WTC11 (cell line): ENCODE measurements at places on chromosomes 5 and 9. TPM values are rescaled to one million over a fixed set of nuclear protein-coding genes. Genes with fewer than 3 reads are reported as not detected.

GRCh38 chr9:133171161-133171961 is 7.6 kb upstream of the GBGT1 start:
- no peak for DNase-seq
- no peak overlapping the region for H3K4me3 ChIP-seq
- H3K36me3 ChIP-seq = no peaks in the 10 kb centered on the region
- H3K27me3 ChIP-seq = peaks cover 17% of the 10 kb centered on the region
- no peak overlapping the region for H3K27ac ChIP-seq

GRCh38 chr9:79616971-79617370 is 45.2 kb downstream of the TLE4 start:
- no peak overlapping the region for H3K4me3 ChIP-seq
- DNase-seq = no peak
- H3K27ac ChIP-seq = peak overlapping the region; percentile 25; the same call in 1 of the 2 replicates
- peaks cover 3% of the 10 kb centered on the region; the same call in 1 of the 2 replicates for H3K36me3 ChIP-seq

- no peak for DNase-seq
- no peak overlapping the region for H3K4me3 ChIP-seq
- H3K36me3 ChIP-seq = no peaks in the 10 kb centered on the region
- no peaks in the 10 kb centered on the region for H3K27me3 ChIP-seq
- no peak overlapping the region for H3K27ac ChIP-seq
These were observed 153.9 kb upstream of the MEF2C start for GRCh38 chr5:89036704-89037489.

- no peak overlapping the region for H3K4me3 ChIP-seq
- no peak overlapping the region for H3K27ac ChIP-seq
- peaks cover 11% of the 10 kb centered on the region; the same call in 1 of the 2 replicates for H3K36me3 ChIP-seq
- H3K4me1 ChIP-seq = no peaks in the 10 kb centered on the region
- no peak for DNase-seq
These were observed 111.6 kb downstream of the GALNT10 start for GRCh38 chr5:154302161-154302560.

- H3K36me3 ChIP-seq = no peaks in the 10 kb centered on the region
- DNase-seq = no peak
- H3K4me1 ChIP-seq = no peaks in the 10 kb centered on the region
- H3K4me3 ChIP-seq = no peak overlapping the region
- H3K27me3 ChIP-seq = no peaks in the 10 kb centered on the region
These were observed 21.4 kb downstream of the SLC22A4 start for GRCh38 chr5:132315529-132316067.

DNA sequence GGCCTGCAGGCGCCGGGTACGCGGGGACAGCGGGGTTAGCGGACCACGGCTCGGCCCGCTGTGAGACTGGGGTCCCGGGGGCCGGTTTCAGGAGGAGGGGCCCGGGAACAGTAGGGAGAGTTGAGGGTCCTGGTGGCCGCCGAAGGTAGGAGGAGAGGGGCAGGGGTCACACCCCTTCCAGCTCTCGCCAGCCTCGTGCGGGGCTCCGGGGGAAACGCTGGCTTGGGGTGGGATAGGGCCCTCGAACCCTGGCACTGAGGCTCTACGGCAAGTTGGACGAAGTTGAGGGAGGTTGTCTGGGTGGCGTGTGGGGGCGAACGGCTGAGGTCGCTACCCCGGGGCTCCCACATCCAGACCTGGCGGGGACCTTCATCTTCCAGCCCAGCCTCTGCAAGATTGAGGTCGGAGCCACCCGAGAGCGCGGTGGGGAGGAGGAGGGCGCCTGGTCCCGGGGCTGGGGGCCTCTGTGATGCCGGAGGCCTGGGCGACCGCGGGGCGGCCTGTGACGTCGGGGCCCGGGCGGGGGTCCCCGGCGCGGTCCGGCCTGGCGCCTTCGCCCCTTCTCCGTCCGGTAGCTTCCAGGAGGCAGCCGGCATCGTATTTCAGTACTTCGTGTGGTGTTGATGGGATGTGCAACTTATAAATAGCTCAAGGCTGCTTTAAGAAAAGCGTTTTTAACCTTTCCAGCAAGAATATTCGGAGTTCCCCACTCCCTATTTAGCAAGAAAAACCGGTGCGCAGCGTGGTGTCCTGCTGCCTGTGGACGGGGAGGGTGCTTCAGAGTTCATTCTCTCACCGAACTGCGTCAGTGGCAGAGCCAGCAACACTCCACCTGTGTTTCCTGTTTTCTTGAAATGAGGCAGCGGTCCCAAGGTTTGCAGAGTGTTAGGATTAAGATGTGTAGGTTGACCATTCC is 902 bp downstream of the HABP4 start:
- H3K27me3 ChIP-seq = peaks cover 39% of the 10 kb centered on the region
- DNase-seq = peak; percentile 30
- no peaks in the 10 kb centered on the region for H3K36me3 ChIP-seq
- H3K4me1 ChIP-seq = peaks cover 15% of the 10 kb centered on the region
- H3K27ac ChIP-seq = no peak overlapping the region; the same call in 1 of the 2 replicates

- no peak for DNase-seq
- peaks cover 16% of the 10 kb centered on the region for H3K27me3 ChIP-seq
- no peaks in the 10 kb centered on the region for H3K36me3 ChIP-seq
These were observed 51.8 kb upstream of the TEX48 start for GRCh38 chr9:114733816-114734215.

DNA sequence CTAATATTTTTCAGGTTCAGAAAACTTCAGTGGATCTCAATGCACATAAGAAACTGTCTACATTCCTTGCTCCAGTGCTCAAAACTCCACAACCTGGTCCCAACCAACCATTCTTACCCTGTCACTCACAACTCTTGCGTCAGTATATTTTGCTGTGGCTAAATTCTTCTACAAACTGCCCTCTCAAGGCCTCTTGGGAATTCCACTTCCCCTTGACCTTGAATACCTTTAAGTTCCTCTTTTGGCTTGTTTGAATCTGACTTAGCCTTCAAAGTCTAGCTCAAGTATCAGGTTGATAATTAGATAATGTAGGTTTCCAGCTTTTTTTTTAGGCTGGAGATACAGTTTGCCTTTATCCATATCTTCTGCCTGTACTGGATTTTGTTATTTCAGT is 128.3 kb downstream of the SLF1 start:
- DNase-seq = no peak
- H3K4me3 ChIP-seq = no peak overlapping the region
- H3K27me3 ChIP-seq = no peaks in the 10 kb centered on the region
- H3K27ac ChIP-seq = no peak overlapping the region
- no peaks in the 10 kb centered on the region for H3K36me3 ChIP-seq

DNA sequence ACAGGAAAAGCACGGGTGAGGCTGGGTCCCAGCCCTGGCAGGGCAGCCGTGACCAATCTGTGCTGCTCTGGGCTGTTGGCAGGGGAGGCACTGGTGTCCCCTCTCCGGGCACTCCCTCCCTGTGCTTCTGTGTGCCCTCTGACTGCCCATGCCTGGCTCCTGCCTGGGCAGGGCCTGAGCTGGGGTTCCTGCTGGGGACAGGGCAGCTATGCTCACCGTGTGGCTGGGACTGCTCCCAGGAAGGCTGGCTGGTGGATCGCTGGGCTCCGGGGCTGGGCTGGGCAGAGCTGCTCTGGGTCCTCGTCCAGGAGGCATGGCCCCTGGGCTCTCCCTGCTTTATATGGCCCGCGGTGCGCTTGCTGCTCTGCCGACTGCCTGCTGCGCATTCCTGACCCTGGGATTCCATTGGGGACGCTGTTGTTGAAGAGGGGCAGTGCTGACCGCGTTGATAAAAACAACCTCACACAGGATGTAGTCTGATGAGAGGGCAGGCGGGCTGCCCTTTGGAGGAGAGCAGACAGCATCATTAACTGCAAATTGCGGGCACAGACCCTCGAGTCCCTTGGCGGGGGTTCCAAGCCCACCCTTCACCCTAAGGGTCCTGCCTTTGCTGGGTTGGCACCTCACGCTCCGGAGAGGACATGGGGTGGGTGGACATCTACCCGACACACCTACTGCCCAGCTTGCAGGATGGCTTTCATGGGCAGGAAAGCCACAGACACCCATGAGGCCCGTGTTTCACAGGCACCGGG is 955 bp downstream of the QRFP start:
- no peaks in the 10 kb centered on the region for H3K36me3 ChIP-seq
- no peaks in the 10 kb centered on the region for H3K4me1 ChIP-seq
- peak overlapping the region; percentile 89 for H3K27ac ChIP-seq
- H3K27me3 ChIP-seq = no peaks in the 10 kb centered on the region
- no peak overlapping the region for H3K4me3 ChIP-seq

Gene SMIM33
- total RNA-seq = not detected in 3 replicates

Gene KLHL3
- 14.7 to 18.2 TPM (median 15.7 TPM) in 3 replicates for total RNA-seq

Gene PRR16
- 0.23 to 0.53 TPM (median 0.42 TPM) in 3 replicates for total RNA-seq

Gene PCDHGA10
- 10.7 to 11.9 TPM (median 11.0 TPM) in 3 replicates for total RNA-seq

Gene TMEM232
- total RNA-seq = 1.3 to 1.8 TPM (median 1.4 TPM) in 3 replicates

Gene MGAT4B
- 127 to 151 TPM (median 135 TPM) in 3 replicates for total RNA-seq

Gene PCDHB2
- 22.9 to 26.2 TPM (median 23.1 TPM) in 3 replicates for total RNA-seq

Gene WWC1
- total RNA-seq = 29.1 to 48.4 TPM (median 31.6 TPM) in 3 replicates
